Inflammatory macrophage (primary cell): ENCODE measurements at places on chromosomes 16 and 17.

DNA sequence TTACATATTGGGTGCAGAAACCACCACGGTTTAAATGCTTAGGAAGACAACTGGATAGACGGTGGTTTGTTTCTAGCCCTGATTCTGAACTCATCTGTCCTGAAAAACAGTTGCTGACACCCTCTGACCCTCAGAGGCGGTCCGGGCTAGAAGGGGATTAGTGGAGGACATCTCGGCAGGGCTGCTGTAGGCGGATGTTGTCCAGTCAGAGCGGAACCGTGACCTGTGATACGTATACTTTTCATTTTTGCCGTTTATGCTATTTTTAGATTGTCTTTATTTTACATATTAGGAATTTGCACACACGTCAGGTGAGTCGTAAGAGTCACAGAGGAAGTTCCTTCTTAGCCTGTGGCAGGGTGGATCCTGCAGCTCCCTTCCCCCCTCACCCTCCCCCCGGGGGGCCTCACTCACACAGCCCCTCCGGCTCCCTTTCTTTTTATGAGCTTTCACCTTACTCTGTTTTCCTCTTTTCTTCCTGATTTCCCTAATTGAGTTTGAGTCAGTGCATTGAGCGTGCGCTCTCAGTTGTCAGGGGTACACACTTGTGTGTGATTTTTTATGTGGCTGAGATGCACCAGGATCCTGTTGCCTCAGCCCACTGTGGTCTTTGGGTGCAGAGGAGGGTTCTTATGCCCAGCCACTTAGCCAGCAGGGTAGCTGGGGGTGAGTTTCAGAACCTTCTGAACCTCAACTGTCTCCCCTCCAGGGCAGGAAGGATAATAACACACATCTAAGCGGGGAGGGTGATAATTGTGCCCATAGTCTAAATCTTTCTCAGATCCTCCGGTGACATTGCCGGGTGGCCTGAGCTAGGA, 211.1 kb upstream of the CHMP6 start:
- no peak for DNase-seq

DNA sequence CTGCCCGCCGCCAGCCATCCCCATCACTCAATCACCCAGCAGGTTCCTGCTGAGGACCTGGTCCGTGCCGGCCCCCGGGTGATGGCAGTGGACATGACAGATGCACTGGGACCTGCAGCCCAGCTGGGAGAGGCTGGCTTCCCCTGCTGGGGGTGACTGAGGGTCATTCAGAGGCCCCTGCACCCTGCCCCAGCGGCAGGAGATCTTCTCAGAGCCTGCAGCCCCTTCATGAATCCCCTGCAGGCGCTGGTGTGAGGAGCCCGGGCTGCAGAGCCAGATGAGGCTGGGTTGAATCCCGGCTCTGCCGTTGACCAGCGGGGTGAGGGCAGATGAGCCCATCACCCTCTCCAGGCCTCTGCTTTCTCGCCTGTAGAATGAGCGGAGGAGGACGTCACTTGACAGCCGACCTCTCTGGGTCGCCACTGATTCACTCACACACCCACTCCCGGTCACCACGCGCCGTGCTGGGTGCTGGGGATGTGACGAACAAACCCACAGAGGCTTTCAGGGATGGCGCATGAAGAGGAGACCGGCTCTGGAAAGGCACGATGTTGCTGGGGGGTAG, 95.2 kb upstream of the CIBAR2 start:
- DNase-seq: no peak

DNA sequence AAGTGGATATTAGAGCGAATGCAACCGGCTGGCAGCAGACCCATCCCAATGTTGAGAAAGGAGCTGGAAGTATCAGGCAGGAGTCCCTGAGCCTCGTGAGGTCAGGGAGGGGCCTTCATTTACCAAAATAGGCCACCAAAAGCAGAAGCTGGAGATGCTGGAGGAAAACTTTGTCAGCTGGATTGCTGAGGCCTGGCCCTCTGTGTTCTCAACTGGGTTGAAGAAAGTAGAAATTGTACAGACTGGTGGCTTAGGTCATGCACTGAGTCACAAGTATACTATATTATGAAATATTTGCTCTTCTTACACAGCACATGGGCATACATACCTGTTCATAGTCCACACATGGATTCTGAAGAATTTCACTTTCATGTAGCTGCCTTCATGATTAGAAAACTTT, 23.2 kb upstream of the TEKT3 start:
- peak; percentile 10 for DNase-seq

- DNase-seq: no peak
Measured at GRCh38 chr16:27853651-27854050, 209.9 kb downstream of the GSG1L start.

GRCh38 chr16:67571981-67572431, 9.7 kb downstream of the CTCF start:
- no peak for DNase-seq

- DNase-seq: no peak
Measured at GRCh38 chr16:66360624-66361324, 5.7 kb upstream of the CDH5 start.

- DNase-seq: no peak
Measured at GRCh38 chr17:76083536-76084182, 4.7 kb downstream of the ZACN start.

GRCh38 chr16:12211870-12212690, 235.5 kb downstream of the SNX29 start:
- DNase-seq: no peak

DNA sequence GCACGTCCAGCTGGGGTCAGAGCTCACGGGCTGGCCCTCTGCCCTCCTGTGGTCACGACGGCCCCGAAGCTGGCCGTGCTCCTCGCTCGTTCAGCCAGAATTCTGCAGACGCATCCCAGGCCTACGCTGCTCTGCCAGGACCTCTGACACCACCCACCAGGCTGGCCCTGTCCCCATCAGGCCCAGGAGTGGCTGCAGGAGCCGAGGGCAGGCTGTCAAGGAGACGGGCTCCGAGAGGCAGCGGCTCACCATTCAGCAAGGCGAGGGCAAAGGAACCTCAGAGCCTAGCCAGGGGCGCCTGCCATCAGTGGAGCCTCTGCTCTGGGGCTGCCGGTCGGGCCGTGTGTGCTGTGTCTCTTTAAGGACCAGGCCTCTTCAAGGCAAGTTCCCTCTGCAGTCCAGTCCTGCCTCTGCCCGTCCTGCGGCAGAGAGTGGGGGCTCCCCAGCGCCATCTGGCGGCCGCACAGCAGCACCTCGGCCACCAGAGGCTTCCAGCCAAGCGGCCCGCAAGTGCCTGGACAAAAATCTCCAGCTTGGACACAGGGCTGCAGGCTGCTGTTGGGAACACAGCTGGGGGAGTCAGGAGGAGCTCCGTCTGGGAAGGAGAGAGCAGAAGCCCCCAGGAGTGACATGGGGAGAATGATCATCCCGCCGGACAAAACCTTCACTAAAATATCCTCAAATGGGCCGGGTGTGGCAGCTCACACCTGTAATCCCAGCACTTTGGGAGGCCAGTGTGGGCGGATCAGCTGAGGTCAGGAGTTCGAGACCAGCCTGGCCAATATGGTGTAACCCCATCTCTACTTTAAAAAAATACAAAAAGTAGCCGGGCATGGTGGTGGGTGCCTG, 7.4 kb upstream of the ABR start:
- peak; percentile 88 for DNase-seq

DNA sequence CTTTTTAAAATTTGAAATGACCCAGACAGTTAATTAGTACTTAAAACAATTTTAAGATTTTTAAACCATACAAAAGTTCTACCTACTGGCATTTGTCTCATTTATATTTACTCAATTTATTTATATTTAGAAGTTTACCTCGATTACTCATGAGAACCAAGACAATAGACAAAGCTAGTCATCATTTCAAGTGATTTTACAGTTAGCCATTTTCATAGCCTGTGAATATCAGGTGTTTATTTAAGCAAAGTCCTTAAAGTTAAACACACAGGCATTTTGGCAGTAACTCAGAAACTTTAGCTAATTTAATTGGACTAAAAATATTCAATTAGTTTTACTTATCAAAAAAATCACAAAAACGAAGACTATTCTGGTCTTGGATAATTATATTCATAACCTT, 101.6 kb upstream of the KIF2B start:
- DNase-seq: no peak

- no peak for DNase-seq
Measured at GRCh38 chr16:72677662-72678447, 370.1 kb downstream of the ZFHX3 start.

DNA sequence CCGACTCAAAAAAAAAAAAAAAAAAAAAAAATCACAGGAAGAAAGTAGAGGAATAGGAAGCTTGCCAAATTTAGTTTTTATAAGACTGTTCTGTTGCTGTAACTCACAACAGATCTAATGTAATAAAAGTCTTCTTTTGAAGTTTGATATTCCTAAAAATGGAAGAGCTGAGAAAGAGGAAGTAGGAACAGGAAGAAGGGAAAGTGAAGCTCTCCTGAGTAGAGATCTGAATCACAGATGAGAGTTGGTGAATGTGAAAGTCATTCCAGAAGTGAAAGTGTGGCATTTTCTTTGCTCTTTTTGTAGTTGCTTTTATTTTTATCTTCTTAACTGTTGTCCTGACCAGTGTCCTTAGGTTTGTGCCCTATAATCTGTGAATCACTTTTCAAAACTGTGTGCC, 2.1 kb downstream of the NMT1 start:
- peak; percentile 29 for DNase-seq

DNA sequence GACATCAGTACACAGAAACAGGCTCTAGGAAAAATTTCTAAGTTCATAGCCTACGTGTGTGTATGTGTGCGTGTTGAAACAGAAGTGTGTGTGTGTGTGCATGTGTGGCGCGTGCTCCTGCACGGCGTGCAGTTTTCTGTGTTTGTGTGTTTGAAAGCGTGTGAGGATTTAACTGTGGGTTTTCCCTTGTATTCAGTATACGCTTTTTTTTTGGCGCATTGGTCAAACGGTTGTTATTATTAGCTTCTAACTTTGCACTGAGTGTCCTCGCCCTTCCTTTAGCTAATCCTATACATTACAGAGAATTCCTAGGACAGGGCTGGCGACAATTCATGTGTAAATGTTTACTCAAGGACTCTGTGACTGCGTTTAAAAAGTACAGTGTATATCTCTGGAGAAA, 23.0 kb downstream of the TMC6 start:
- DNase-seq: no peak

DNA sequence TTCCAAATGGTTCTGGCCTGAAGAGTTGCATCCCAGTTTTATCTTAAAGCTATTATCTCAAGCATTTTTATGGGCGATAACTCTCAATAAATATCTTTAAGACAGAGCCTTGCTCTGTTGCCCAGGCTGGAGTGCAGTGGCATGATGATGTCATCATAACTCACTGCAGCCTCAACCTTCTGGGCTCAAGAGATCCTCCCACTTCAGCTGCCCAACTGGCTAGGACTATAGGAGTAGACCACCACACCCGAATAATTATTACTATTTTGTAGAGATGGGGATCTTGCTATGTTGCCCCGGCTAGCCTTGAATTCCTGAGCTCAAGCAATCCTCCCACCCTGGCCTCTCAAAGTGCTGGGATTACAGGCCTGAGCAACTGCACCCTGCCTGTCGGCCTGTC, 26.1 kb upstream of the CYTH1 start:
- no peak for DNase-seq

DNA sequence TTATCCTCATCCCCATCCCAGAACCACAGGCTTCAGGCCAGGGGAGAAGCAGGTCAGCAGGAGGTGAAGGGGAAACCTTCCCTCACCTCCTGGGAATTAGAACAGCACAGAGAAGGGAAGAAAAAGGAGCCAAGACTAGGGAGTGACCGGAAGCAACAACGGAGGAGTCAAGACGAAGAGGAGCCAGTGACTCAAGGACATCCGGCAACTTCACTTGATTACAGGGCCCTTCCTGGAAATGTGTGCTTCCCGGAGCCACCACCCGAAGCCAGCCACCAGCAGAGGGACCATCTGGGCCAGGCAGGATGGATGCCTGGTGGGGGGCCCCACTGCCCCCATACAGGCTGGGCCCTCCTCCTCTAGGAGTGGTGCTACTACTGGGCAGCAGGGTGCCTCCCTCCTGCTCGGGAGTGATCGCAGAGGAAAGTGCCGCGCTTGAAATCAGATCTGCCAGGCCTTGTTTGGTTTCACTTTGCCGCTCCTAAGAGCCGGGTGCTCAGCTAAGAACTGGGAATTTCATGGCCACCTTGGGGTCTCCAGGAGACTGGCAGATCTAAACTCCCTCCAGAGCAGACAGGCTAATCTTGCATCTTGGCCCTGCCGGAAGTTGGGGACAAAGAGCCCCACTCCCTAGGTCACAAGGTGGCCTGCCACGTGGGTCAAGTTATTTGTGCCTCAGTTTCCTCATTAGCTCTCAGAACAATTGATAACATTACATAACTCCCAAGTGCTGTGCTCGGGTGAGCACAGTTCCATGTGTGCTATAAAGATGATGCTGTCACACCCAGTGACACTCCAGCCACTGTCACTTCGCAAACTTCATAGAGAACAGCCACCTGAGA, 6.6 kb downstream of the CDC42EP4 start:
- peak; percentile 45 for DNase-seq

DNA sequence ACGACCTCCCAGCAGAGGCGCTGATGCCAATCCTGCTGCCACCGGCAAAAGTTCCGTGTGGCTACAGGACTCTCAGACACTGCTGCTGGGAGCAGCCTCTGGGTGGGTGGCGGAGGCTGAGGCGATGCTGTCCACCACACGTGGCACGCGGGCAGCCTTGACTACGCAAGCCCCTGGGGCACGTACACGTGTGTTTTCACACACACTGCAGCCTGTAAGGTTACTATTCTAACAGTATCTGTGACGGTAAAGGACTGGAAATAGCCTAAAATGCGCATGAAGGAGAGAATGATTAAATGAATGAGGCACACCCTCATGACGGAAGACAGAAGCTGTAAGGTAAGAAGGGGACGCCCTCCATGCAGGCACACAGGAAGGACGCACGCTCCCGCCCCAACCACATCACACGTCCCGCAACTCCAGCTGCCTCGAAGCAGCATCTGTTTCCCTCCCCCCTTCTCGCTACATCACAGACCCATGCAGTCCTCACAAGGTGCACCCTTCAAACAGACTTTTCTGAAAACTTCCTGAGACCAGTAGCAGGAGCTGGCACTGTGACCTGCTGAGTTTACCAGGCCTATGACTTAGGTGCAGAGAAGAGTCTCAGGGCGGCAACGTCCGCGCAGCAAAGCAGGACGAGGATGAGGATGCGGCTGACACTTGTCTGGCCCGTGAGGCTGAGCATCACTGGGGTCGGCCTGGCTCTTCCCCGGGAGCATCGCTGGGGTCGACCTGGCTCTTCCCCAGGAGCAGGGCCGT, 28.7 kb upstream of the FASN start:
- DNase-seq: no peak
